ENCODE measurements at places on chromosomes 12 and 14.

DNA sequence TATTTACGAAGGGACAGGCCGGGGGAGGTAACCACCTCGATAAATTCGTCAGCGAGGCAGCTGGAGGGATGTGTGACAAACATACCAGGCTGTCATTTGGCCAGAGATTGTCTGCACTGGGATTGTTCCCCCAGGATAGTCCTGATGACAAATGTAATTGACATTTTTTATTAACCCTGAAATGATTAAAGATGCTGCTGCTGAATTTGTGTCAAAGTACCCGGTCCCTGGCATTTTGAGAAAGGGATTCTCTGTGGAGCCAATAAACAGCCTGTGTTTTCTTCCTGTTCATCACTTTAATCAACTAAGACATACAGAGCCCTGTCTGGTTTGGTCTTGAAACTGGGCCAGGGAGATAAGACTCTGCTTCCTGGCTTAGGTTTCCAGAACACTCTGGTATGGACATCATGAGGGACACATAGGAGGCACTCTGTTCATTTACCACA, 117.6 kb downstream of the SLC25A47 start:
- DNase-seq = no peak

DNA sequence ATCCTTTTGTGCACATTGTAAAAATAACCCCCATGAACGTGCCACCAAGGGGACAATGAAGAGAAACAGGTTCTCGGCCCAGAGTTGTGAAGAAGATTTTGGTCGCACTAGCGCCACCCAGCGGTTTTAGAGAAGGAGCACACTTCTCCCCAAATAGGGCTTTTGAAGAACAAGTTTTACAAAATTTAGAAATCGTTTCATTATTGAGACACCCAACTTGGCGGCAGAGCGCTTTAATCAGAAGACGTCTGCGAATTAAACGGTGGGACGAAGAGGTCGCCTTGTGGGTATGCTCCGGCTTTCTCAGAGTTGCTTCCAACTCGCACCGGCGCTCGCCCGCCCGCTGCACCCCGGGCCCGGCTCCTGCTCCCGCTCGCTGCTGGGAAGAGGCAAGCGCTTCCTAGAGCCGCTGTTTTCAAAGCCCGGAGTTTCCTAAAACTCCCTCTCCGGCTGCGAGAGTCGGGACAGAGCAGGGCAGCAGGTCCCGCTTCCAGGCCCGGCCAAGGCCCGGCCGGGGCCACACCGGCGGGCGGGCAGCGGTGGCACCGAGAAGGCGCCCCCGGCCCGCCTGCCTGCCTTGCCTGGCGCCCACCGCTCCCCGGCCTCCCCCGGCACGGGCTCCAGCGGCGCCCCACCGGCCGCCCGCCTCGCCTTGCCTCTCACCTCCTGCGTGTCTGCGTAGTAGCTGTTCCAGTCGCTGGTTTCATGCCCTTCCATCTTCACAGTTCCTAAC, 645 bp downstream of the FOXA1 start:
- peak; percentile 64 for DNase-seq

GRCh38 chr12:120136093-120136770, 19.7 kb upstream of the RAB35 start:
- DNase-seq = no peak

DNA sequence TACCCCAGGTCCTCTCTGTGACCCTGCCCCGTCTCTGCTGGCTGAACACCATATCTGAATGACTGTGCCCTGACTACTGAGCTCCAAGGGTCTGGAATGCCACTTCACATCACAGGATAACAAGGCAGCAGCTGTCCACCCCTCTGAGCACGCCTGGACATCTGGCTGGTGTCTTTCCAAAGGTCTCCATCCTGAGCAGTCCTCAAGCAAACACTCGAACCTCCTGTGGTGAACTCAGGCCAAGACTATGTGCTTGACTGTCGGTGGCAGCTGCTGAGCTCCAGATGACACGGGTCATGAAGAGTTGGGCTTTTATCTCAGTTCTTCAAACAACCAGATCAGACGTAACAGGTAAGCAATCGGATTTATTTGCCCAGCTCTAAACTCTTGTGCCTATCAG, 117.2 kb upstream of the BCL2L14 start:
- DNase-seq = no peak

GRCh38 chr12:112684742-112685141, 106.8 kb upstream of the RPH3A start:
- no peak for DNase-seq

GRCh38 chr14:85535991-85536832, 6.3 kb downstream of the FLRT2 start:
- DNase-seq = no peak

DNA sequence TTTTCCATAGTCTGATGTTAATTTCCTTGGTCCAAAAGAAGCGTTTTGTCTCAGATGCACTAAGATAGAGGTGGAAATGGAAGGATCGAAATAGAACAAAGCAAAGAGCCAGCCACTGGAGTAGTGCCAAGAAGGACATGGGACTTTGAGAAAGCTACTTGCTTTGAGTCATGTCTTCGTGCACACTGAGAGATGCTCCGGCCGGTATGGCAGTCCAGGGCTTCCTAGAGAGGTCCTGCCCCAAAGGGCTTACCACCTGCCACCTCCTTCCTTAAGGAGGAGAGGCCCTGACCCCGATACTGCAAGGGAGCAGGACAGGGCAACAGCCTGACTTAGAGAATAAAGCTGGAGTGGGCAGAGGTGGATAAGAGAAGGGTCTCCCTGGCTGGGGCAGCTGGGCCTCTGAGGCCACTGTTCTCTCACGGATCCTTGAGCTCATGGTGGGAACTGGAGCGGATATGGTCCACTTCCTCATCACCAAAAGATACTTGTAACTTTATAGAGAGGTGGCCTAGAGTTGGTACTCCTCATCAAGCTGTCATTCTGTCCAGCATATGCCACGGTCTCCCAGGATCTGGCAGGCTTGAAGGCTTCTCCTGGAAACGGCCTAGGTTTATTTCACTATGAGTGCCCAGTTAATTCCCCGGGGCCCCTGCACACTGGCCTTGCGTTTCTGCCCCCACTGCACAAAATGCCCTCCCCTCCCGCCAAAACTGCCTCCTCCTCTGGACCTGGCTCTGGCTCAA, 57.4 kb downstream of the FOXN3 start:
- no peak for DNase-seq

DNA sequence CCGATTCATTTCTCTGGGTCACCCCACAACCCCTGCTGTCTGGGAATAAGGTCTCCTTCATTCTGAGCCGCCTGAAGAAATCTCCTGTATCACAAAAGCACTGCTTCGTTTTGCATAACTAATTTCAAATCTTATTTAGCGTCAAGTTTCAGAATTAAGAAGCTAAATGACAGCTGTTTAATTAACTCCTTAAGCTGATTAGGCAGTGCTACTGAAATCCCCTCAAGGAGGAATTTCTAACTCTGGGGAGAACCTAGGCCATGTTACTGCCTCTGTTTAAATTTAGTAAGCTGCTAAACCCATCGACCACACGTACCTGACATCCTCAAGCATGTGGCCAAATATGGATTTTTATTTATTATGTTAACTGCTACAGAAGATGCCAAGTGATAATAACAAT, 373.6 kb downstream of the GLT1D1 start:
- DNase-seq = no peak

- no peak for DNase-seq
Measured at GRCh38 chr12:210277-211141, 3.4 kb downstream of the SLC6A12 start.

DNA sequence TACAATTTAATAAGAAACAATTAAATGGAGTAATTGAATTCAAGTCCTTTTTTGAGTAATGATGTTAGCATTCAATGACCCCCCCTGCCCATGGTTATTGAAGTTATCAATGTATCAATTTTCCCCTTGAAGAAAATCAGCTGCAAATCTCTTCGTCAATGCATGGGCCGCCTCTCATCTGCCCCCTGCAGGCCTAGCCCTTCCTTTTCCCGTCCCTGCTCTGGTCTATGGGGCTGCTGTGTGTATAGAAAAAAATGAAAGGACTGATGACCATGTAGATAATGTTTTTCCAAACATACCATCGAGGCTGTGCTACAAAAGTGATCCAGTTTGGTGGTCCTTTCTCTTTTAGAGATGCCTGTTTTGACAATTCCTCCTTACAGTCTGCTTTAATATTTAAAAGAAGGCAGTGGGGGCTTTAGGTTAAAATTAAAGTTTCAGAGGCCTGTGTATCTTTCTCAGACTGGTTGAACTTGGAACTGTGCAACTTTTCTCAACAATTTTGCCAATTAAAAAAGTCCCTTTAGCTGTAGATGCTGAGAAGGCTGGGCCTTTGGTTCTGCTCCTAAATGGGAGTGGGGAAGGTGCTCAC, 98.4 kb downstream of the APAF1 start:
- DNase-seq = peak; percentile 77

- DNase-seq = no peak
Measured at GRCh38 chr14:23640524-23641141, 4.5 kb downstream of the DHRS2 start.

DNA sequence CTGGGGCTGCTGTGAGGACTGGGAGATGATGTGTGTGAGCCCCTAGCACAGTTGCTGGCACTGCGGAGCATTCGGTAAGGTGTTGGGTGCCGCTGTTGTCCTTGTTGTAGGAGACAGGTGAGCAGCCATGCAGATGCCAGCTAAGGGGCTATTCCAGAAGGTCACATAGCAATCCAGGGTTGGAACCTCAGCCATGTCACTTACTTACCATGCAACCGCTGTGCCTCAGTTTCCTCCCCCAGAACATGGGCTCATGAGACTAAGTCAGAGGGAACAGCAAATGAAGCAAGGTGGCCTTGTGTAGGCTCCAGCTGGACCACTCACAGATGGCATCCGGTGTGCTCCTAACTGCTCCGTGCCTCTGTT, 13.2 kb downstream of the DTX1 start:
- no peak for DNase-seq

DNA sequence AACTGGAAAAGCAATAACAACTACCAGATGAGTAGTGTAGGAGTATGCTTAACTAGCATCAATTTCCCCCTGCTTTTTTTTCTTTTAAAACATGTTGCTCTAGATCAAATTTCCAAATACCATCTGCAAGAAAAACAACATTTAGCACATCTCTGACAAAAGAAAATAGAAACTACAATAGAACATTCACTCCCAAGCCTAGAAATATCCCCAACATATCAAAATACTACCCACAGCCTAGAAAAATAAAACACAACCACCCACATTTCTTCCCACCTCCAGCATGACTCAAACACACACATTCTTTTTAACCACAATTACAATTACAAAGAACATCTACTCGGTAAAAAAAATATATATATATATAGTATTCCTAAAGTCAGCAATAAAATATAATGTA, 120.0 kb downstream of the PPFIA2 start:
- DNase-seq = no peak

DNA sequence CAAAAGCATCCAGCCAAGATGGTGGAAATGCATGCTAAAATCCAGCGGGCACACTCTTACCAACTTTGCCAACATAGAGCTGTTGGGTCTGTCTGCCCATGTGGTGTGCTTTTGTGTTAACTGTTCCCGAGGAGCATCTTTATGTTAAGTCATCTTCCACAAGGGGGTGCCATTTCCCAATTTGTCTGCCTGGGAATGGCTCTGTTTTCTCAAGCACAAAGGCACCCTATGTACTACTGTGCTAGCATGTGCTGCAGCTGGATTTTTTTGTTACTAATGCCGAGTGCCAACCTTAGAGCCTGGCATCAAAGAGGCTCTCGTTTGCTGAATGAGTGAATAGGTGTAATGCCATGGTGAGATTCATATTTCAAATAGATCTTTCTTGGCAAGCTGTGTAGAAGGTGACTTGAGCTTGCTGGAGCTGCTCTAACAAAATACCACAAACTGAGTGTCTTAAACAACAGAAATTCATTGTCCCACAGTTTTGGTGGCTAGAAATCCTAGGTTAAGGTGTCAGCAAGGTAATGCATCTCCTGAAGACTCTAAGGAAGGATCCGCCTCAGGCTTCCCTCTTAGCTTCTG, 74.3 kb downstream of the TRHDE start:
- no peak for DNase-seq

GRCh38 chr14:103434868-103435442, 49.7 kb downstream of the MARK3 start:
- no peak for DNase-seq

DNA sequence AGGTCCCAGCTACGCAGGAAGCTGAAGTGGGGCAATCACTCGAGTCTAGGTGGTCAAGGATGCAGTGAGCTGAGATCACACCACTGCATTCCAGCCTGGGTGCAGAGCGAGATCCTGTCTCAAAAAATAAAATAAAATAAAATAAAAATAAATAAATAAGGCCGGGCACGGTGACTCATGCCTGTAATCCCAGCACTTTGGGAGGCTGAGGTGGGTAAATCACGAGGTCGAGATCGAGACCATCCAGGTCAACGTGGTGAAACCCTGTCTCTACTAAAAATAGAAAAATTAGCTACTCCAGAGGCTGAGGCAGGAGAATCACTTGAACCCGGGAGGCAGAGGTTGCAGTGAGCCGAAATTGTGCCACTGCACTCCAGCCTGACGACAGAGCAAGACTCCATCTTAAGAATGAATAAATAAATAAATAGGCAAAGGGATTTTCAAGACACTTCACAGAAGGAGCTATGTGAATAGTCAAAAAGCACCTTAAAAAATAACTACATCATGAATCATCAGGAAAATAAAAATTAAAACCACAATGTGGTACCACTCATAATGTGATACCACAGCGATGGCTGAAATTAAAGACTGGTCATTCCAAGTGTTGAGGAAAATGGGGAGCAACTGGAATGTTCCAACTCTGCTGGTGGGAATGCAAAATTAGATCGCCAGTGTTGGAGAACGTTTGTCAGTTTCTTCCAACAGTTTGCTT, 92.9 kb upstream of the TBX3 start:
- no peak for DNase-seq

- DNase-seq = peak; percentile 64
Measured at GRCh38 chr12:68932128-68932960, 627 bp downstream of the CPM start.

DNA sequence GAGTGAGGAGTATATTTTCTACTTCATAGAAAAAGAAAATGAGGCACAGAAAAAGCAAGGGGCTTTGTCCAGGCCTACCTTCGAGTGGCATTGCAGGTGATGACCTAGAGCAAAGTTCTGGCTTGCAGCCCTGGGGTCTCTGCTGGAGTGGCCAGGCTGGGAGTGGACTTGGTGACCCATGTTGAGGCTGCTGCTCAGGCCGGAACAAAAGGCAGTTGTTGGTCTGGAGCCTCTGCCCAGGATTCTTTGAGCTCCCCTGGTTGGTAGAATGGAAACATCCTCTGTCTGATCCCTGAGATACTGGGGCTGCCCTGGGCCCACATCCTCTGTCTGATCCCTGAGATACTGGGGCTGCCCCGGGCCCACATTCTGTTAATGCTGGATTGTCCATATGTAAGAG, 86.1 kb downstream of the ADCK1 start:
- no peak for DNase-seq
